Osteocyte (in vitro differentiated cells): ENCODE measurements at places on chromosomes 7 and 10. TPM values are rescaled to one million over a fixed set of nuclear protein-coding genes. Genes with fewer than 3 reads are reported as not detected.

DNA sequence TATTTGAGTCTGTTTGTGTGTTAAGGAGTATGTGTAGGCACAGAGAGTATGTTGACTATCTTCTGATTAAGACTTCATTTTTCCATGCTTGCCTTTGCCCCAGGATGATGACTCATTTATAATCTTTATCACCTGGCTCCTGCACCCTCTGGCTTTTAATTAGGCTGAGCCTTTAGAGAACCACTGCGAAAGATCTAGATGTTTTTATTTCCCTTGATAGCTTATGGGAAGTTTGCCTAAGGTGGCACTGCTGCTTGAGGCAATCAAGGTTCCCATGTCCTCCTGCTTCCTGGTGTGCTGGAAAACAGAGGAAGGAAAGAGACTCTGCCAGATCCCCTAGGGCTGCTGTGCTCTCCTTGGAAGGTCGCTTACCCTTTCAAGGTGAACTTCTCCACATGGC, 114.6 kb downstream of the ARL4A start:
- DNase-seq = no peak
- no peak overlapping the region for H3K27ac ChIP-seq
- H3K4me1 ChIP-seq = peaks cover 15% of the 10 kb centered on the region
- no peak overlapping the region for H3K4me3 ChIP-seq
- no peaks in the 10 kb centered on the region for H3K27me3 ChIP-seq
- H3K36me3 ChIP-seq = no peaks in the 10 kb centered on the region

DNA sequence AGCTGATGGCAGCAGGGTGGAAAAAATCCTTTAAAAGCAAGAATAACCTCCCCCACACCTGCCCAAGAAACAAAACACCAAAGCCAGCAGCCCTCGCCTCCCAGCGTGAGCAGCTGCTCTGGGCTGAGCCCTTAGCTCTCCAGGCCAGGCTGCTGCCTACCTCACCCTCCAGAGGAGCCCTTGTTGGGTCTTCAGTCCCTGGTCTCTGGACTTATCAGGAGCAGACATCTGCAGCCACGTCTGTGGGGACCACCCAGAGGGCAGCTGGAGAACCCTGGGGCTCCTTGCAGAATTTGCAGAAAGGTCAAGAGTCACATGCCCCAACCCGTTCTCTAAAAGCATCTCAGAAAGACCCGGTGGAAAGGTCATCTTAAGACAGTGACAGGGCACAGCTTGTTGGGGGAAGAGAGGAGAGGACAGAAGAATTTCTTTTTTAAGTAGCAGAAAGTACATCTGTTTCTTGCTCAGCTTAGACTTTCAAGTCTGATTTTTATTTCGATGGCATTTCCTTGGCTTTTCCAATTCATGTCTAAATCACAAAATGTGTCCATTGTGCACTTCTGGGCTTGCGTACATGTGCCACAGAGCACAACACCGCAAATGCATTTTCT, 425.7 kb upstream of the NFE2L3 start:
- H3K27me3 ChIP-seq = no peaks in the 10 kb centered on the region
- peak overlapping the region; percentile 91 for H3K27ac ChIP-seq
- H3K36me3 ChIP-seq = peaks cover 2% of the 10 kb centered on the region
- DNase-seq = no peak
- peaks cover 47% of the 10 kb centered on the region for H3K4me1 ChIP-seq
- no peak overlapping the region for H3K4me3 ChIP-seq

GRCh38 chr10:24616536-24616935, 107.2 kb downstream of the ARHGAP21 start:
- H3K4me1 ChIP-seq = peaks cover 10% of the 10 kb centered on the region
- H3K4me3 ChIP-seq = no peak overlapping the region
- no peak for DNase-seq
- H3K27ac ChIP-seq = no peak overlapping the region

The TMEM236 gene
- total RNA-seq = 0.08 and 0.11 TPM in 2 replicates

DNA sequence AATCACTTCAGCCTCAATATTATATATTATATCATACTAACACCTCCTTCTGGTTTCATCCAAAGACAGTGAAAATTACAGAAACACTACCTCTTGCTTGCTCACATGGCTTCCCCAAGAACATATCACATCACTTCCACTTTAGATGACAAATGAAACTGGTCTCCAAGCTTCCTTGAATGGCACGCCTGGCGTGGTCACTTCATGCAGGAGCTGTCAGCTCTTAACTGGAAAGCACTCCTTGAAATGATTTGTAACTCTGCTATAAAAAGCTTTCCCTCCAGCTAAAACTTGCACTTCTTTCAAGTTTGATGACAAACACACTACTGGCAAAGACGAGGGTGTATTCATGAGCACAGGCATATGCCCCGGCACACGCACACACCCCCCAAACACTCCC, 84.1 kb upstream of the INHBA start:
- no peak overlapping the region for H3K27ac ChIP-seq
- peaks cover 35% of the 10 kb centered on the region for H3K4me1 ChIP-seq
- H3K27me3 ChIP-seq = no peaks in the 10 kb centered on the region
- DNase-seq = no peak
